ENCODE measurements at places on chromosomes 11 and 22.
A peak's percentile ranks its signal among the peaks of the same experiment; 100 is the strongest.

GRCh38 chr11:34176751-34177209 lies 71.4 kb downstream of the NAT10 start:
- DNase-seq, result no peak

GRCh38 chr22:24315367-24315966 lies 44.8 kb downstream of the SPECC1L start:
- no peak for DNase-seq

DNA sequence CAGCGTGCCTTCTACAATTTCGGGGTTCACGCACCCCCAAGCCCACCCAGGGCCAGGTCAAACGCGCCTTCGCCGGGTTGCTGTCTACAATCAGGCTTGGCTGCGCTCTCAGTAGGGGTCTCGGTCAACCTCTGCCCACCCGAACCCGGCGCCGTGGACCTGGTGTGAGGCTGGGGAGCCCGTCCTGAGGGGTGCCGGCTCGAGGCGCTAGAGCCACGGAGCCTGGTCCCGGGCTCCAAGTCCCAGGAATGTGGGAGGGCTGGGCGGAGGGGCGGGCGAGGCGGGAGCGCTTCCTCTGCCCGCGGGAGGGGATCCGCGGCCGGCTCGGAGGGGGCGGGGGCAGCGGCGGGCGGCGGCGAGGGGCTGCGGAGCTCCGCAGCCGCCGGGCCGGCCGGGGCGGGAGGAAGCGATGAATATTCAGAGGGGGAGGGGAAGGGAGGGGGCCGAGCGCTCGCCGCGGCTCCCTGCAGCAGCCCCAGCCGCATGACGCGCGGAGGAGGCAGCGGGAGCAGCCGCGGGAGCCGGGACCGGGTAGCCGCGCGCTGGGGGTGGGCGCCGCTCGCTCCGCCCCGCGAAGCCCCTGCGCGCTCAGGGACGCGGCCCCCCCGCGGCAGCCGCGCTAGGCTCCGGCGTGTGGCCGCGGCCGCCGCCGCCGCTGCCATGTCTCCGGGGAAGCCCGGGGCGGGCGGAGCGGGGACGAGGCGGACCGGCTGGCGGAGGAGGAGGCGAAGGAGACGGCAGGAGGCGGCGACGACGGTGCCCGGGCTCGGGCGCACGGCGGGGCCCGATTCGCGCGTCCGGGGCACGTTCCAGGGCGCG lies at the start of gene PTPRJ:
TSS of gene PTPRJ (plus strand) at position 472 of the 819 bp plus-strand sequence. CDS start 354 bp downstream, outside the sequence.
- peak; percentile 29 for DNase-seq

DNA sequence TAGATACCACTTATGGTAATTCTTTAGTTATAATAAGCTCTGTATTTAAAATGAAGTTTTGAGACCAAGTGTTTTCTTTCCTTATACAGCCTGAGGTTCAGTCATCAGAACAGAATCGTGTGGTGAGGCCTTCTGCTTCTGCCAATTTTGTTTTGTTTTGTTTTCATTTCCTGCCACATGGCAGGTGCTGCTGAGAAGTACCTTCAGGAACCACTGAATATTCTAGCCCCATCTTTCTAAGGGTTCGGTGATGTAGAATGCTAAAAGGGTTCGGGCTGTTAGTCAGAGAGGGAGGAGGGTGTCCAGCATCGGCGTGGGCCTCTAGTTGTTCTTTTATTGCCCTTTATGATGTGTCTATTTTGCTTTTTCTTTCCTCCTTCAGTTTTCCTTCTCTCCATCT lies 25.8 kb downstream of the TNRC6B start:
- DNase-seq, result no peak

DNA sequence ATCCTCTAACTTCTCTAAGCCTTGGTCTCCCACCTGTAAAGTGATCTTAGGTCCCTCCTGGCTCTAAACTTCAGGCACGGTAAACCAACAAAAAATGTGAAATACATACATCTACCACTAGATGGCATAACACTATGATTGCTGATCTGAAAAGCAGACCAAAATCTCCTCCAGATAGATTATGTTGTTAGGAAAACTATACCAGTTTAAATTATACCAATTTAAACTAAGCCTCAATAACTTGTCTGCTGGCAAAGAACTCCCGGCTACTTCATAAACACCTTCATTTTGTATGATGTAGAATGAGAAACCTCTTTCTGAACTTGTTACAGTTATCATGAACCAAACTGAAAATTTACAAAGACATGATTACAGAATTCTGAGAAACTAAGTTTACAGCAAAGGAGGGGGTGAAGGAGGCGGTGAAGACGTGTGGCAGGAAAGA lies 85.9 kb downstream of the SBF2 start:
- DNase-seq, result no peak

- DNase-seq, result no peak
Observed at GRCh38 chr22:44357966-44358465, 45.3 kb upstream of the SHISAL1 start.

GRCh38 chr11:117160826-117161225 lies 16.7 kb downstream of the PAFAH1B2 start:
- no peak for DNase-seq

- DNase-seq, result no peak
Observed at GRCh38 chr11:3047637-3048036, 9.6 kb downstream of the CARS1 start.

GRCh38 chr11:124762105-124762623 lies at the start of gene ESAM:
Gene ESAM, minus strand, starts transcription at chr11:124762290. Its CDS starts 136 bp downstream, at chr11:124762154.
- no peak for DNase-seq

- DNase-seq, result no peak
Observed at GRCh38 chr11:84929738-84930137, 697.4 kb downstream of the DLG2 start.

DNA sequence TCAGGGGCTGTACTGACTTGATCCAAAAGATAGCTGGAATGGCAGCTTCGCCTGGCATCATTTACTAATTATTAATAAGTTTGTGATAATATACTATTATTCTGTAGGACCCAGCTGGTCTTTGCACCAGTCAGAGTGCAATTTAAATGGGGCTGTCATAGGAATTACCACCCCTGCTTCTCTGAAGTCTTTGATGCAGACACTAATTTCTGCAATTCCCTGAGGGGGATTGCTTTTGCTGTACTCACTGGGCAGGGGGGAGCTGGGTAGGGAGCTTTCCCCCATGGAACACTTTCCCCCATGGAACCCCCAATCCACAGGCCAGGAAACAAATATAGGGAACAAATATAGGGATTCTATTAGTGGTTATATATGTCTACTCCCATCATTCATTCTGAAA lies 54.9 kb upstream of the TSKU start:
- DNase-seq, result no peak

DNA sequence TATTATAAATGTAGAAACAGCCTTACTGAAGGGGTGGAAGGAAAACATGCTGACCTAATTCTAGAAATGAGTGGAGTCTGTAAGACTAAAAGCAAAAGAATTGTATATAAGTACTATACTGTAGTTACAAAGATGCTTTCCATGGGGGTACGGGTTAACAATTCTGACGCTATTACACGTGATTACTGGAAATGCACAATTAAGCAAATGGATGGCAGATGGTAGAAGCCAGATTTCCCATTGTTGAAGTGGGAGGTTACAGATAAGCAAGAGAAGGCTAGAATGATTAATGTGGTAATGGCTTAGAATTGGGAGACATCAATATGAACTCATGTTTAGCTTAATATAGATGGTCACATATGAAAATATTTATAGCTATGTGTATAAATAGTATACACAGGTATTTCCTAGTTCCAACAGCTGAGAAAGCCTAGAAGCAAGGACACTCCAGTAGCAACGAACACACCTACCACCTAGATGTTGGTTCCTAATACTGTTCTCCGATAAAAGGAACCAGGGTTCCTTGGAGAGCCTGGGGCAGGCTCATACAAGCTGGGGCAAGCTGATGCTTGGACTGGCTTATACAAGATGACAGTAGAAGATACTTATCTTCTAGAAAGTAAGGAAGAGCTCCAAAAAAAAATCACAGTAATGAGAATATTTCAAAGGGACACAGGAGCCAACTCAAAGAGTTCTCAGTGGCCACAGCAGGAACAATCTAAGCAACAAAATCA lies 13.5 kb downstream of the SMC1B start:
- no peak for DNase-seq

GRCh38 chr22:30286813-30287647 lies 2.3 kb downstream of the CASTOR1 start:
- DNase-seq, result peak; percentile 65

GRCh38 chr11:33734441-33735270 lies 1.6 kb downstream of the CD59 start:
- DNase-seq, result no peak

All from stimulated activated CD8-positive, alpha-beta memory T cell treated with anti-CD3 and anti-CD28 coated beads, Interleukin-7, amount 100 ng/mL, for 1 hour (primary cell).